Activated T-helper 1 cell treated with anti-CD3 and anti-CD28 coated beads, Interleukin-12 subunit alpha, Interleukin-12 subunit beta, Interleukin-2, Interleukin-4 antibody, amounts not matched to agents 30 ng/mL and 10 ng/mL and 1 ng/mL, durations not matched to agents 14 hours and 24 hours and 36 hours (primary cell): ENCODE measurements at places on chromosomes 2 and 18.

DNA sequence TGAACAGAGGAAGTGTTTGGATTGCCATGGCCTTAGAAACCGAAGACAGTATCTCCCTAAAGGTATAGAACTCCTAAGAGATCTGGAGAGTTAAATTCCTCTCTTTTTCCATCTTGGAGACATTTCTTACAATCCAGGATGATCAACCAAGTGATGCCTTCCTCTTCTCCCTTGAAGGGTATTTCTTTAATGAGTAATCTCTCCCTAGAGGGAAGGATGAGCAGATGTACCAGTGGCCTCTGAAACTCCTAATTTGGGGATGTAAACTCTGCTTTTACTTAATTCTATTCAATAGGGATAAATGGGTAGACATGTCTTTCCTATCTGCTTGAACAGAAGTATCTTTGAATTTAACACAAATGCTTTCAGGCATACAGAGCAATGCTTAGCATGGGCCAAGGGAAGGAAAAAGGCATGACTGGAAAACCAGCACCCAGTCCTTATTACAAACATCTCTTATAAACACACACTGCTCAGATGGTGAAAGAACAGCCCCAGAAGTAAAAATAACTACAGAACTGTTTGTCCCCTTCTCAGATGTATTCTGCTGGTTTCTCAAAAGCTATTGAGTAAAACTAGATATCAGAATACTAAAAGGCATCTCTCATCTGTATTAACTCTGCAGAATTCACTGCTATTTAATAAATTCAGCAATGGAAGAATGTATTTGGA is 4.7 kb upstream of the THNSL2 start:
- no peaks in the 10 kb centered on the region for H3K4me1 ChIP-seq
- no peak for DNase-seq
- no peak overlapping the region for H3K4me3 ChIP-seq
- H3K27me3 ChIP-seq: peaks cover 12% of the 10 kb centered on the region
- H3K27ac ChIP-seq: no peak overlapping the region
- H3K36me3 ChIP-seq: no peaks in the 10 kb centered on the region

GRCh38 chr2:204638471-204639194 is 93.4 kb downstream of the PARD3B start:
- no peak for DNase-seq
- no peak overlapping the region for H3K27ac ChIP-seq
- no peak overlapping the region for H3K4me3 ChIP-seq
- peaks cover 7% of the 10 kb centered on the region for H3K27me3 ChIP-seq
- no peaks in the 10 kb centered on the region for H3K36me3 ChIP-seq

- no peak for DNase-seq
- H3K27ac ChIP-seq: no peak overlapping the region
- H3K36me3 ChIP-seq: peaks cover 5% of the 10 kb centered on the region
- no peak overlapping the region for H3K4me3 ChIP-seq
These were observed 83.1 kb downstream of the KCTD18 start for GRCh38 chr2:200426754-200427153.

- H3K27ac ChIP-seq: no peak overlapping the region
- no peak for DNase-seq
- no peaks in the 10 kb centered on the region for H3K4me1 ChIP-seq
- H3K4me3 ChIP-seq: no peak overlapping the region
- H3K36me3 ChIP-seq: no peaks in the 10 kb centered on the region
These were observed 242.8 kb downstream of the NEDD4L start for GRCh38 chr18:58286632-58287352.

- H3K36me3 ChIP-seq: no peaks in the 10 kb centered on the region
- no peak overlapping the region for H3K4me3 ChIP-seq
- no peak for DNase-seq
- no peaks in the 10 kb centered on the region for H3K4me1 ChIP-seq
These were observed 39.6 kb downstream of the PSMG2 start for GRCh38 chr18:12742453-12742852.

DNA sequence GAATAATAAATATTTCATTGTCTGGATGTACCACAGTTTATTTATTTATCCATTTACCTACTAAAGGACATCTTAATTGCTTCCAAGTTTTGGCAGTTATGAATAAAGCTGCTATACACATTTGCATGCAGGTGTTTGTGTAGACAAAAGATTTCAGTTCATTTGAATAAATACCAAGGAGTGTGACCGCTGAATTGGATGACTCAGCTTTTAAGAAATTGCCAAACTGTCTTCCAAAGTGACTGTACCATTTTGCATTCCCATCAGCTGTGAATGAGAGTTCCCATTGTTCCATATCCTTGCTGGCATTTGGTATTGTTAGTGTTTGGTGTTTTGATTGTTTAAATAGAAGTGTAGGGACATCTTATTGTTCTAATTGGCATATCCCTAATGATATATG is 36.2 kb upstream of the FMNL2 start:
- H3K36me3 ChIP-seq: no peaks in the 10 kb centered on the region
- no peaks in the 10 kb centered on the region for H3K4me1 ChIP-seq
- no peak for DNase-seq
- H3K27ac ChIP-seq: no peak overlapping the region
- H3K4me3 ChIP-seq: no peak overlapping the region

GRCh38 chr2:30188292-30188691 is 41.5 kb downstream of the YPEL5 start:
- H3K27ac ChIP-seq: no peak overlapping the region
- H3K27me3 ChIP-seq: peaks cover 3% of the 10 kb centered on the region

GRCh38 chr2:106624787-106625380 is 137.7 kb downstream of the CD8B2 start:
- no peaks in the 10 kb centered on the region for H3K27me3 ChIP-seq
- no peak for DNase-seq
- H3K4me1 ChIP-seq: no peaks in the 10 kb centered on the region
- H3K36me3 ChIP-seq: no peaks in the 10 kb centered on the region

DNA sequence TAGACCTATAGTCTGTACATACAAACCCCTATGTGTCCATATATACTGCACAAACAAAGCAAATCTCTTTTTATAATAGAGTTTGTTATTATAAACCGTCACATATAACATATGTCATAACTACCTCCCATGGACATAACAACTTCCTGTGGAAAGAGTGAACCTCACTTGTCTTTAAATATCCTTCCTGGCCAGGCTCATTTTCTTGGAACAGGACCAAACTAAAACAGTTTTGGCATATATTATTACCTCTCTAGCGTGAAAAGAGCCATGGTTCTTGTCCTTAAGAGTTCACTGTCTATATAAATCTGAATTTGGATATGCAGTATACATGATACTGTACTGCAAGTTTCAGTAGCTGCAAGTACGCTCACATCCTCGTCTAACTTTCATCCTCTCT is 28.3 kb upstream of the DNAJC27 start:
- DNase-seq: no peak
- H3K27me3 ChIP-seq: peaks cover 4% of the 10 kb centered on the region
- no peak overlapping the region for H3K4me3 ChIP-seq
- H3K4me1 ChIP-seq: no peaks in the 10 kb centered on the region

- no peak for DNase-seq
- H3K4me3 ChIP-seq: no peak overlapping the region
- no peaks in the 10 kb centered on the region for H3K27me3 ChIP-seq
- H3K36me3 ChIP-seq: no peaks in the 10 kb centered on the region
- H3K4me1 ChIP-seq: no peaks in the 10 kb centered on the region
- no peak overlapping the region for H3K27ac ChIP-seq
These were observed 554.0 kb downstream of the RIT2 start for GRCh38 chr18:42561521-42561920.

DNA sequence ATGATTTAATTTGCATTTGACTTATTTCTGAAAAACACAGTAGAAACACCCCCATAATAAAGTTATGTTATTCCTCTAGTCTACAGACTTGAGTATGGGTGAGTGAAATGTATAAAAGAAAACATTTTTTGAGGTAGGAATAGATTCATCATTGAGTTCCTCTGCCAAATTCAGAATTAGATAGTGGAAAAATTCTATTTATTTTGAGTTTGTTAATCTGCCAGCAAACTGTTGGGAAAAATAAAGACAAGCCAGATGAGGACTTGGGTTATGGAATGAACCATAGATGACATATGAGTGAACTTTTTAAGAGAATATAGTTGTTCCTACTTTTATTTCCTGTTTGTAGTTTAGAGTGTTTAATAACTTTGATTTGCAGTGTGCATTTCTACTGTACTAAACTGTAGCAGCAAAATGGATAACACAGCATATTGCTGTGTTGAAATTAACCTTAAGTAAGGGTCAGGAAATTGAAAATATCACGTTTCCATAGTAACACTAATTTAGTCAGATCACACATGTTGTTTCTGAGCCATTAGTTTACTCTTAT is 35.6 kb upstream of the PNPT1 start:
- DNase-seq: no peak
- no peaks in the 10 kb centered on the region for H3K4me1 ChIP-seq
- H3K27me3 ChIP-seq: no peaks in the 10 kb centered on the region
- no peak overlapping the region for H3K27ac ChIP-seq

DNA sequence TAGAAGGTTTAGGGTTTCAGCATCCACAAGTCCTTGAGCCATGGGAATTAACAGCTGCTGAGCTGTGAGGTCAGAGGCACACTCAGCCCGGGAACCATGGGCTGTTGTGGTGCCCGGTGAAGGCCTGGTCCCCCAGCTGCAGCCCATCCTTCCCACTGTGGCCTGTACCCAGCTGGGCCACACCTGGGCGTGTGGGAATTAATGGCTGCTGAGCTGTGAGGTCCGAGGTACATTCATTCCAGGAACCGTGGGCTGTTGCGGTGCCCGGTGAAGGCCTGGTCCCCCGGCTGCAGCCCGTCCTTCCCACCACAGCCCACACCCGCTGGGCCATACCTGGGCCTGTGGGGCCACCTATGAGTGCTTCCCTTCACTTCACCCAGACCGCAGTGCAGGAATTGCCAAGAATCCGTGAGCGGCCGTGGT is 25.2 kb downstream of the TMEM18 start:
- H3K27ac ChIP-seq: no peak overlapping the region
- H3K4me3 ChIP-seq: no peak overlapping the region
- H3K27me3 ChIP-seq: no peaks in the 10 kb centered on the region
- no peaks in the 10 kb centered on the region for H3K36me3 ChIP-seq
- DNase-seq: no peak
- peaks cover 6% of the 10 kb centered on the region for H3K4me1 ChIP-seq

DNA sequence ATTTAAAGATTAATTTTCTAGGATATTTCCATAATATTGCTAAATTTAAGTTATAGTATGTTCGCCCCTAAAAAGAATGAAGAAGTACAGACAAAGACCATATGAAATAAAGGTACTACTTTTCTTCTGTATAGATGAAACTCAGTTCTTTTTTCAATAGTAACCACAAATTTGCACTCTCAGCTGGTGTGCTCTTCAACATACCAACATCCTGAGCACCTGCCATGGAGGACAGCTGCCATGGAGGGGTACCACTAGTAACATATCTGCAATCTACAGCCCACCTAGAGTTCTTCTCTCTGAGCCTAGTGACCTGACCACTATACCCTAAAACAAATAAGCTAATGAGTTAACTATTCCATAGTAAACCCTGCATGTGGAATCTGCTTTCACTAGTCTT is 36.8 kb upstream of the ERCC3 start:
- H3K4me3 ChIP-seq: no peak overlapping the region
- H3K4me1 ChIP-seq: no peaks in the 10 kb centered on the region
- H3K27me3 ChIP-seq: no peaks in the 10 kb centered on the region
- peaks cover 16% of the 10 kb centered on the region for H3K36me3 ChIP-seq

GRCh38 chr18:46445522-46446313 is 211.3 kb downstream of the LOXHD1 start:
- H3K36me3 ChIP-seq: no peaks in the 10 kb centered on the region
- no peak for DNase-seq
- no peak overlapping the region for H3K27ac ChIP-seq
- H3K4me3 ChIP-seq: no peak overlapping the region

GRCh38 chr18:9563331-9563730 is 51.0 kb downstream of the PPP4R1 start:
- H3K27me3 ChIP-seq: no peaks in the 10 kb centered on the region
- H3K36me3 ChIP-seq: peaks cover 26% of the 10 kb centered on the region
- H3K4me1 ChIP-seq: no peaks in the 10 kb centered on the region
- H3K27ac ChIP-seq: no peak overlapping the region

DNA sequence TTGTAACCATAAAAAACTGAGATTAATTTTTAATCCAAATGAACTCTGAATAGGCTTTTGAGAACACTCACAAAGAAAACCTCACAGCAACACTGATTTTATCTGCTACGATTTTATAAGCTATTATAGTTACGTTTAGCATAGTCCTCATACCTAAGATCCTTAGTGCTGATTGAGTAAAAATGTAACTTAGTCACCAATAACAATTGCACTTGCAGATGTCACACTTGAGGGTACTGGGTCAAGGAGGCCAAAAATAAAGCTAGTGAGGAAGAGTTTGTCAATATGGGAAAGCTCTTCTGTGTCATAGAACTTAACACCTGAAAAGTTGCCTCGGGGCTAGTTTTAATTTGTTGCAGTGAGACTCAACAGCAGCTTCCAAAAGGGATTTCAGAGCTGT is 706.5 kb upstream of the FAM98A start:
- no peaks in the 10 kb centered on the region for H3K36me3 ChIP-seq
- H3K27me3 ChIP-seq: no peaks in the 10 kb centered on the region
- no peak overlapping the region for H3K27ac ChIP-seq
- H3K4me3 ChIP-seq: no peak overlapping the region

GRCh38 chr2:164890544-164890943 is 48.9 kb upstream of the COBLL1 start:
- no peaks in the 10 kb centered on the region for H3K36me3 ChIP-seq
- no peak for DNase-seq

GRCh38 chr2:127261804-127262406 is 32.0 kb downstream of the ERCC3 start:
- H3K36me3 ChIP-seq: peaks cover 35% of the 10 kb centered on the region
- H3K4me3 ChIP-seq: no peak overlapping the region
- H3K27me3 ChIP-seq: no peaks in the 10 kb centered on the region
- no peaks in the 10 kb centered on the region for H3K4me1 ChIP-seq

- no peak within 1 kb of the TSS for H3K4me3 ChIP-seq
- H3K27me3 ChIP-seq: peaks cover 43% of the 10 kb centered on the region
- H3K4me1 ChIP-seq: no peaks in the 10 kb centered on the region
- no peak for DNase-seq
- peaks cover 9% of the 10 kb centered on the region for H3K36me3 ChIP-seq
- peak within 1 kb of the TSS; percentile 34 for H3K27ac ChIP-seq
These were observed at the start of gene SOX11 for GRCh38 chr2:5691985-5692529. TSS of gene SOX11 (plus strand) at chr2:5692384. CDS start at chr2:5692722, 338 bp downstream.
